ENCODE measurements at places on chromosomes 3 and 15. TPM values are rescaled to one million over a fixed set of nuclear protein-coding genes. Genes with fewer than 3 reads are reported as not detected.

SLC51B gene
- not detected for total RNA-seq

TMEM212 gene
- total RNA-seq, result not detected

KCNAB1 gene
- total RNA-seq, result 4.2 TPM

C3orf33 gene
- total RNA-seq, result 2.2 TPM

ITIH1 gene
- total RNA-seq, result not detected

DNA sequence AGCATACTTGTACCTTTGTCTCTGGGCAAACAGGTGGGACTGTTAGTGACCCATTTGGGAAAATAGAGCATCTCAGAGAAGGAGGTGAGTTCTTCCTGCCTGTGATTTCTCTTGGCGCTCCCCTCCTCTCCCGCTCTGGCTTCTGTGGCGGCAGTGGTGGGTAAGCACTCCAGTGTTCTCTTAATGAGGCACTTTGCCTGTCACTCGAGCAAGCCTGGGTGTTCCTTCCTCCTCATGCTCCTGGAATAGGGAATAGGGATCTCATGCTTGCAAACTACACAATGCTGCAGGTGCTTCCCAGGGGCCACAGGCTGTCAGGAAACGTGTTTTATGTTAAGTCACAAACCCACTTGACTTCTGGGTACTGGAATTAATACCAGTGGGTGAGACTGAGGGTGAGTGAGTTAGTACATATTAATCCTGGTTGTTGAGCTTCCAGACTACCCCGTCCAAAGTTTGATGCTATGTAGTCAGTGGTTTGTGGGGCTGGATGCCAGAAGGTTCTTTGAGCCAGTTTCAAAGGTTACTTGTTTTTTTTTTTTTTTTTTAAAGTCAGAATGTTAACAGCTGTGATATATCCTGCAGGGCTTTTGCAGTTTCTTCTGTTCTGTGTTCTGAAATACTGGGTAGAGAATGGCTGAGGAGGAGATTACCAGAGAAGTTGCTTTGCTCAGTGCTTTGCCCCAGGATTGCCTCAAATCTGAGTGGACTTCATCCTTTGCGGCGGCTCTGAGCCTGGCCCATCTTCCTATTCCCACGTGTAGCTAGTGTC lies 30.5 kb downstream of the EDEM1 start:
- no peak for DNase-seq

GRCh38 chr15:57526076-57526475 lies 65.6 kb upstream of the MYZAP start:
- DNase-seq, result no peak

DNA sequence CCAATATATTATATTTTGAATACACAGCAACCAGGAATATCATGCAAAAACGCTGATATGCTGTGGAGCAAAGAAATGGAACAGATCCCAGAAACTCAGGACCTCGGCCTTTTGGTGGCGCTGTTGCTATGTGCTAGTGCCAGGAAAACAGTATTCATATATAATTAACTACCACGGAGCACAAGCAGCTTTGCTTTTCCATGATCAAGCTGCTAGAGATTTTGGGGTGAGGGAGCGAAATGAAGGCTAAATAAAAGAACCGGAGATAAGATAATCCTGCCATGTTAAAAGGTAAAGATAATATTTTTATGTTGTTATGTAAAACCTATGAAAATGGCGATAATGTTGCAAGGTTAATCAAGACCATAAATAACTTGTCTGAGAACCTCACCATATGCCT lies 157.7 kb upstream of the FAM3D start:
- DNase-seq, result no peak

- no peak for DNase-seq
Observed at GRCh38 chr3:14822670-14823390, 4.1 kb downstream of the FGD5 start.

- no peak for DNase-seq
Observed at GRCh38 chr3:42803414-42804105, 730 bp downstream of the HIGD1A start.

GRCh38 chr15:38190501-38190900 lies 62.1 kb upstream of the SPRED1 start:
- no peak for DNase-seq

DNA sequence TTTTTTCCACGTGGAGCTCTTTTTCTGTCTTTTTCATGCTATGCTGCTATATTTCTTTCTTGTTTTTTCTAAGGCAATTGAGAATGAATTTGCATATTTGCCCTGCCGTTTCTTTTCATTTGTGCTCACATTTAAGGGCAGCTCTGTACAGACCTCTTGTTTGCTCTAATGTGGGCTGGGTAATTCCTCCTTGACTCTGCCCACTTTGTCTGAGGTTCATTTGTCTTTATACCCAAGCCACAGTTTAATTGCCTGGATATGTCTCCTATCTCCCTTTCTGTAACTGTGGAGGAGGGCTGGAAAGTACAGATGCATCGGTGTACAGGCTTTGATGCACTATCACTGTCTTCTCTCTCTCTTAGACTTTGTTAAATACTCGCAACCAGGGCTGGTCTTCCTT lies 195.9 kb downstream of the EPHB1 start:
- DNase-seq, result no peak
